ENCODE measurements at places on chromosomes 3 and 15.

GRCh38 chr3:159928666-159929065 lies 60.0 kb upstream of the IL12A start:
- DNase-seq, result no peak

GRCh38 chr3:78029775-78030174 lies 989.9 kb downstream of the ROBO2 start:
- DNase-seq, result no peak

DNA sequence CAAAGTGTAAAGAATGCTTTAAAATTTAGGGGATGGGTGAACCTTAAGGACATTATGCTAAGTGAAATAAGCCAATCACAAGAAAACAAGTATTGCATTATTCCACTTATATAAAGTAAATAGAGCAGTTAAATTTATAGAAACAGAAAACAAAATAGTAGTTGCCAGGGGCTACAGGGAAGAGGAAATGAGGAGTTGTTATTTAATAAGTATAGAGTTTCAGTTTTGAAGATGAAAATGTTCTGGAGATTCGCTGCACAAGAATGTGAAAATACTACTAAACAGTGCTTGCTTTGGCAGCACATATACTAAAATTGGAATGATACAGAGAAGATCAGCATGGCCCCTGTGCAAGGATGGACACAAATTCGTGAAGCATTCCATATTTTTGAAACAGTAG lies 32.0 kb downstream of the DNAH12 start:
- DNase-seq, result no peak

GRCh38 chr3:76096836-76097588 lies 311.7 kb upstream of the ZNF717 start:
- no peak for DNase-seq

- DNase-seq, result peak; percentile 22
These were observed 24.0 kb upstream of the LIPC start for GRCh38 chr15:58407778-58408177.

- no peak for DNase-seq
These were observed 2.2 kb upstream of the UBA3 start for GRCh38 chr3:69082361-69082760.

- no peak for DNase-seq
These were observed 128.8 kb downstream of the FRMD5 start for GRCh38 chr15:44066211-44066827.

DNA sequence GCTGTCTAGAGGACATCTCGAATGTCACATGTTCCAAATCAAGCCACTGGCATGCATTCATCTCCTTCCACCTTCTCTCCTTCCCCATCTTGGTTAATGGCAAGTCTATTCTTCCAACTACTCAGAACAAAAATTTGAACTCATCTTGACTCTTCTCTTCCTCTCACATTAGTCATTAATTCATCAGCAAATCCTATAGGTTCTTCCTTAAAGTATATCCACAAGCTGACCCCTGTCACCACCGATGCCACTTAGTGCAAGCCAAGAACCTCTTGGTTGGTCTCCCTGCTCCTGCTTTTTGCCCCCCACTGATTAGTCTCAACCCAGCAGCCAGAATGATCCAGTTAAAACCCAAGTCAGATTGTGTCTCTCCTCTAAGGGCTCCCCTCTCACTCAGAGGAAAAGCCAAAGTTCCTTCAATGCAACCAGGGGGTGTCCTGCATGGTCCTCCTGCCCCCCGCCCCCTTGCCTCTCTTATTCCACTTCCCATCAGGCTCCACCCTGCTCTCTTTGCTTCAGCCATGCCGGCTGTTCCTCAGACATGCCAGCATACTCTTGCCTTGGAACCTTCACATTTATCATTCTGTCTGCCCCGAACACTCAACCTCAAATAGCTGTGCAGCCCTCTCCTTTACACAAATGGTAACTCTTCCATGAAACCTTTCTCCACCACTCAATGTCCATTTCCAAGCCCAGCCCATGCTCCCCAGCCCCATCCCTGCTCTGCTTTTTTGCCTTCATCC lies 1.0 kb upstream of the GALNT15 start:
- no peak for DNase-seq

DNA sequence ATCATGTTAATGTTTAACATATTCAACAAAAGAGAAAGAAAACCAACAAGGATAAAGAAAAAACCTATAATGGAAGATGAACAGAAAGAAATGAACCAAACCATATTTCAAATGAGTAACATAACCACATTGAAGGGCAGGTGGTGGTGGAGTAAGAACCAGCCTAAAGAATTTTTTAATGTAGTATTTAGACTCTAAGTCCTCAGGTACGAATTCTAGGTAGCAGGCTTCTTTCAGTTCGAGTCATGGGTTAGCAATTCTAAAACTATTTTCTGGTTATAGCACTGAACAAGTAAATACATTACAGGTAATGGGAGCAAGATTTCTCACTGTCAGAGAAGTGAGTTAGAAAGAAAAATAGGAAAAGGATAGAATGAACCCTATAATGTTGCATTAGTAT lies 24.4 kb downstream of the DCBLD2 start:
- no peak for DNase-seq

GRCh38 chr3:14810801-14811661 lies 7.7 kb upstream of the FGD5 start:
- DNase-seq, result no peak

DNA sequence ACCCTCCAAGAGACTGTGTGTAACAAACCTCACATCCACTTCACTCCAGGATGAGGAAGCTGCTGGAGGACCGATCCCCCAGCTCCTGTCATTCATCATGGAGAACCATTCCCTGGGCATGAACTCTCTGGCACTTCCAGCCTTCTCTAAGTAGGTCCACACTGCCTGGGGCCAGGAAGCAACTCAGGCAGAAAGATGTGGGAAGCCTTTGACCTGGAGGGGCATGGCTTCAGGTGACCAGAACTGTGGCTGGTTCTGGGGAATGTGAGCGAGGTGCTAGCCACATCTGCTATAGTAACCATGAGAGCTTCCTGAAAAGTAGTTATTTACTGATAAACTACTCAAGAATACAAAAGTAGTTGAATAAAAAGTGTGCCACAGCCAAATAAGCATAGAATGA lies 173.7 kb upstream of the CTDSPL start:
- no peak for DNase-seq

DNA sequence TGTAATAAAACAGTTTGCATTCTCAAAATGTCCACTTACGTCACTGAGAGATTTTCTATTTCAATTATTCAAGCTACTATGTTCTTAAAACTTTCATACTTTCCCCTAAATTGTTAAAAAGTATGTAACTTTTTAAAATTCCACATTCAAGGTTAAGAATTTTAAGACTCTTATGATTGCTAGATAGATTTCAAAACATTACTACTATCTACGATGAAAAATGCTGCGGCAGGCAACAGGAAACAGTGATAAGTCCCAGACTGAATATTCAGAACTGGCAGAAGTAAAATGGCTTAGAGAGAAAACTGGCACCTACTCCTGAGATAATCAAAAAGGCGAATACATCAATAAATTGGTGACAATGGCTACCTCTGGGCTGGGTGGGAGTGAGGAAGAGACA lies 16.2 kb downstream of the ATP13A3 start:
- DNase-seq, result no peak

All from NCI-H1417 treated with DMSO at 0.1 percent for 48 hours (cell line).